ENCODE measurements at places on chromosomes 4 and X.

GRCh38 chr4:17336069-17336468, 175.8 kb downstream of the QDPR start:
- DNase-seq, result no peak

DNA sequence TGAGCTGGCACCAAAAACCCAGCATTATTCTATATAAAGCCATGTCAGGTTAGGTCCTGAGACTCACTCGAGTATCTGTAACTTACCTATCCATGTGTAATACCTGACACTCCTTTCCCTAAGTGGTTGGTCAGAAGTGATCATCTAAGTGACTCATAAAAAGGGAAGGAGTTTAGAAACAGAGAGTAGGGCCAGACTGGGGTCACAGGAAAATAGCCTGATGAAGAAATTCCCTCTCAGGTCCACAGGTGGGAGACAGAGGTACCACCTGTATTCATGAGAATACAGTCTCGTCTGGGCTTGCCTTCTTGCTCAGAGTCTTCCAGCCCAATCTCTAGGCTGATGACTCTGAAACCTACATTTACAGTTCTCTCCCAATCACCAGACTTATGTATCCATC, 161.8 kb upstream of the MAP3K15 start:
- no peak for DNase-seq

DNA sequence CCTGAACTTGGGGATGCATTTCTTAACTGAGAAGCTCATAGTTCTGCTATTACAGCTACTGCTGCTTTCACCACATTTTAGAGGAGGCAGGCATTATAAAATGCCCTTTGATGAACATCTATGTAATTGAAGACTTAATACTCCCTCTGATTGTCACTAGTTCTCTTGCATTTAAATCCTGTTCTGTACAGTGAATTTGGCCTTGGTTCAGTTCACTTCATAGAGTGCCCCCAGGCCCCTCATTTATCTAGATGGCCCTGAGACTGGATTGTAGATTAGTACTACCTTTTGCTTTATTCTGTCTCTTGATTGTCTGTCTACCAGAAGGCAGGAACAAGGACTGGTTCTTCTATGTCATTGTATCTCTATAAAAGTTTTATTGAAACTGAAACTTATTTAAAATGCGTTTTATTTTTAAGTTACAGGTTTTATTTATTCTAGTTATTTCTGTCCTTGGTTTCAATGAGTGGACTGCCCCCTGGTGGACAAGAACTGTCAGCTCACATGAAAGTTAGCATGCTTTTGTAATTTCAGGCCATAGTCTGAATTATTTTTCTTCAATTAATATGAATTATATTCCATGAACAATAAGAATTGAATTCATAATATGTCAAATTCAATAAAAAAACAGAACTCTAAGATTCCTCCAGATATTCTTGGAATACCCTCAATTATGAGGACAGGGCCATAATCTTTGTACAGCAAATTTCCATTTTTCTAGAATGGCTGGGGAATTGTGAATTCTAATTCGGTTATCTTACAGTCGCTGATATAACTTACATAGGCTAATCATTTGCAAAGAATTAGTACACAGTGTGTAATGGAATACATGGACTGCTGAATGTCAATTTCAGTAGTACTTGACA, 47.2 kb upstream of the TMEM33 start:
- peak; percentile 35 for DNase-seq

DNA sequence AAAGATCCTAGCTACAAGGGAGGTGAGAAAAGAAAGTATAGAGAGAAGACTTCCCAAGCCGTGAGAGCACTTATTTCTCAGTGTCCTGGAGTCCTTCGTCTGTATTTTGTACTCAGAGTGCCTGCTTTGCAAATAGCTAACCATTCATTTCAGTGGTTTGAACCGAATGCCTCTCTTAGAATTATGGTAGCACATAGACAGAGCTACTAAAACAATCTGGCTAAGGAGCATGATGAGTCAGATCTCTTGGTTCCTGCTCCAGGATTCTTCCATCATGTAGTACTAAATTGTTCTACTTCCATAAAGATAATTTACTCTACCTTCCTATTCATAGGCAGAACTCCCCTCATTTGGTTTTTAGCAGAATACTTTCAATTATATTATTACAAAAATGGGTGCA, 946.6 kb downstream of the STIM2 start:
- no peak for DNase-seq

- peak; percentile 35 for DNase-seq
Measured at GRCh38 chrX:2965965-2966364, 36.8 kb upstream of the ARSD start.

- no peak for DNase-seq
Measured at GRCh38 chr4:13543032-13543838, 1.1 kb downstream of the NKX3-2 start.

DNA sequence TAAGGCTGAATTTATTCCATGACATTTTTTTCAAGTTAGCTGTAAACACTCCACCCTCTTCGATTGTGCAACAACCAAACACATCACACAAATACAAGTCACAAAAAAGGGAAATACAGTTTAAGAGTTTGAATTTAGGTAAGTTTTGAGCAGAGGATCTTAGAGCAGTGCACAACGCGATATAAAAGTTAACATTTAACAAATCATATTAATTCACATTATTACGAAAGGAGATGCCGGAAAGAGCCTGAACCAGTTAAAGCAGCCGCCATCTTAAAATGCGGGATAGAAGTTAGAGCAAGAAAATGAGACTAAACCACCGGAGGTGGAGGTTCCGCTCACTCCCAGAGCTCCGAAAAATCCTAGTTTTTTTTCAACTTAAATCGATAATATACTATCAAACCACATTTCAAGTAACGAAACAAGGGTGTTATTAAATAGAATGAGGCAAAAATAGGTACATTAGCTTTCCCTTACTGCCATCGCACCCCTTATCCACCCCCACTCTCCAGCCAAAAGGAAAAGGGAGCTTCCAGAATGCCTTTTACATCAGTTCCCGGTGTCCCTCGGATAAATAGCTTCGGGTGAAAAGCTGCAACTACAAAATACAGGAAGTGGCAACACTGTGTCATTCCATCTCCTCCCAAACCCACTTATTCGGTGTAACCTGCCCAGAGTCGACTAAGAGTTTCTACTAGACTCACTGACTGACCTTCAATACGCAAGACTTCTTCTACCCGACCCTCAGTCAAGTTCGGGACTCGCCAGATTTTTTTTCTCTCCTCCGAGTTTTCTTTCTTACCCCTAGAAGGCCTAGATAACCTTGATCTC, 1.9 kb downstream of the UBE2D3 start:
- peak; percentile 54 for DNase-seq

- no peak for DNase-seq
Measured at GRCh38 chr4:39256436-39256835, 74.1 kb downstream of the WDR19 start.

- no peak for DNase-seq
Measured at GRCh38 chr4:139857977-139858376, 192.4 kb downstream of the MGST2 start.

GRCh38 chrX:119669424-119670037, 23.4 kb downstream of the SEPTIN6 start:
- no peak for DNase-seq

GRCh38 chr4:139331185-139331584, 28.9 kb upstream of the NDUFC1 start:
- no peak for DNase-seq

DNA sequence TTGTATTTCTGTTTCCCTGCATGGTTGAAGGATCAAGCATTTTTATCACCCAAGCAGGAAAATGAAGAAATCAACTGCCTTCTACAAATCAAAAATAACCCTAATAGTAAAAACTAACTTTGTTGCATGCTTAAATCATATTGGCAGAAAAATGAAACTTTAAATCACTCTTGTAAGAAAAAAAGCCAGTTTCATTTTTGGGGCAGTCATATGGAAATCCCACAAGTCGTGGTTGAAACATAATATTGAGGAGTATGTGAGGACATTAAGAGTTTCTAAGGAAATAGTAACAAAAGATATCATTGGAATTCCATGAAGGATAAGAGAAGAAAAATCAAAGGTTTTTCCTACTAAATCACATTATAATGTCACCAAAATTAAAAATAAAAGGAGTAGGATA, 8.4 kb downstream of the TEC start:
- no peak for DNase-seq

- DNase-seq, result no peak
Measured at GRCh38 chrX:142828129-142828528, 197.6 kb upstream of the SPANXN4 start.

DNA sequence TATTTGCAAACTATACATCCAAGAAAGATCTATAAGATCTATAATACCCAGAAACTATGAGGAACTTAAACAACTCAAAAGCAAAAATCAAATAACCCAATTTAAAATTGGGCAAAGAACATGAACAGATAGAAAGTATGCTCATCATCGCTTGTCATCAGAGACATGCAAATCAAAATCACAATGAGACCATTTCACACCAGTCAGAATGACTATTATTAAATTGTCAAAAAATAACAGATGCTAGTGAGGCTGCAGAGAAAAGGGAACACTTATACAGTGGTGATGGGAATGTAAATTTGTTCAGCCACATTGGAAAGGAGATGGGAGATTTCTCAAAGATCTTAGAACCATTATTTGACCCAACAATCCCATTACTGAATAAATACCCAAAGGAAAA, 1451.7 kb upstream of the ADGRL3 start:
- no peak for DNase-seq

DNA sequence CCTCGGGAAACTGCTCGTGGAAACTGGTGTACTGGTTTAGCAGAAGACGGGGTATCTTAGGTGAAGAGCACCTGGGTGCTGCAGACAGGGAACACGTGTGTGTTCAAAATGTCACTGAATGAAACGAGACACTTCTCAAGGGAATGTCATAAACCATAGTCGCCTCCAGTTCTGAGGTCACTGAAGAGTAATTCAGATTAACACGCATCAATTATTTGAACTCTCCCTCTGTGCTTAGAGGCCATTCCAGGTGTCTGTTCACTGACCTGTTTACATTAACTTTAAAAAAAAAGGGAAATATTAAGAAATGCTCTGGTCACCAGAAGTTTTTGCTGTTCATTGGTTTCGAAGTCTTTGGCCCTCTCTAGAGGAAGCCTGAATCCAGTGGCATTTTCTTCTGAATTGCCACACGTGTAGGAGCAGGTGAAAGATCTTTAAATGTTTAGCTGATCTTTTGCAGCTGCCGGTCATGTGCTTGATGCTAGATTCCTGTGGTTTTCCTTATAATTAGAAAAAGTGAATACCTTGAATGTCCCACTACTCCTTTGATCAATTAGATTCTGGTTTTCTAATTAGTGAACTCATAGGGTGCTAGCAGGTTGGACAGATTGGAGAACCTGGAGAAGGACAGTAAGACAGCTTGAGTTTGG, 330.5 kb downstream of the ARHGAP10 start:
- DNase-seq, result no peak

- DNase-seq, result no peak
Measured at GRCh38 chr4:106353786-106354185, 14.8 kb downstream of the GIMD1 start.

- no peak for DNase-seq
Measured at GRCh38 chr4:94615451-94615850, 142.3 kb upstream of the BMPR1B start.

- DNase-seq, result no peak
Measured at GRCh38 chr4:41129128-41129754, 85.1 kb downstream of the APBB2 start.

GRCh38 chrX:15916704-15917084, 62.1 kb upstream of the AP1S2 start:
- DNase-seq, result no peak

- no peak for DNase-seq
Measured at GRCh38 chrX:74195120-74195519, 108.9 kb upstream of the ZCCHC13 start.

DNA sequence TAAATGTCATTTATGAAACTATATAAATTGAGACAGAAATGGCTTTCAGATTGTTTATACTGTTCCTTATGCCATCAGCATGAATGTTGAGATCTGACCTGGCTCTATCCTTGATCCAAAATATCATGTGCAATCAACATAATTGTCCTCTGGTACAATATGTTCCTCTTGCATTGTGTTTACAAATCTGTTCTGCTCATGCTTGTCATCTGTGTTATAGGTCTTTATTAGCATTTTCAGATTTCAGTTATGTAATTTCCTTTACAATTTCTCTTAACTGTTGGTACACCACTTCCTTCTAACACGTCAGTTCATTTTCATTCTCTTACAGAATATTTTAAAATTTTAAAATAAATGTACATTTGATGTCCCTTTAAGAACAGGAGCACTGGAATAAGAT, 1.6 kb downstream of the HPGD start:
- no peak for DNase-seq

DNA sequence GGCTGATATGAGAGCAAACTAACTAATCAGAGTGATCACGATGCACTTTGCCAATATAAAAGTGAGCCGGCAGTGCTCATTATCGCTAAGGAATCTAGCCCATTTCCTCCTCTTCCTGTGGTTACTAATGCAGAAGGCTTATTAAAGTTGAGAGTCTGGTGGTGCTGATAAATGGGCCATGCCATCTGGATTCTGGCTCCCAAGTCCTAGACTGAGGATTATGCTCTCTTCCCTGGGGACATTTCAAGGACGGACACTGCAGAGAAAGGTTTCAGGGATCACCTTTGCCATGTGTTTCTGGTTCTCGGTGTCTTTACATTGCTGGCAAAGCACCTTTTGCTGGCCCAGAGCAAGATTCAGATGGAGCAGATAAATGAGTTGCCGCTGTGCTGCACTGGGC, 85.3 kb downstream of the RTL5 start:
- no peak for DNase-seq

DNA sequence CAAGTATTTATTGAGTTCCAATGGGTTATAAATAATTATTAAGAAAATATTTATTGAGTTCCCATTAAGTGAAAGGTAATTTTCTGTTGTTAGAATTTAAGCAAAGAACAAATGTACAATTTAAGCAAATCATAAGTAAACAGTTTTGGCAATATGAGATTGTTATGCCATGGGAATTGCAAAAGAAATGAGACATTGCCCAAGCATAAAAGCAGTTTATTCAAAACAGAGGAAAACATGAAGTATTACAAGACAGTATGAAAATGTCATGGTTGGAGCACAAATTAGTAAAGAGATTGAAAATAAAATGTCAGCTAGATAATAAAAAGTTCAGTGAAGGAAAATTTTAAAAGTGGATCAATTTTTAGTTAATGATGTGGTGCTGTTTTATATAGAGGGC, 706.1 kb upstream of the EPHA5 start:
- no peak for DNase-seq

- no peak for DNase-seq
Measured at GRCh38 chr4:122855353-122855890, 28.8 kb downstream of the FGF2 start.

DNA sequence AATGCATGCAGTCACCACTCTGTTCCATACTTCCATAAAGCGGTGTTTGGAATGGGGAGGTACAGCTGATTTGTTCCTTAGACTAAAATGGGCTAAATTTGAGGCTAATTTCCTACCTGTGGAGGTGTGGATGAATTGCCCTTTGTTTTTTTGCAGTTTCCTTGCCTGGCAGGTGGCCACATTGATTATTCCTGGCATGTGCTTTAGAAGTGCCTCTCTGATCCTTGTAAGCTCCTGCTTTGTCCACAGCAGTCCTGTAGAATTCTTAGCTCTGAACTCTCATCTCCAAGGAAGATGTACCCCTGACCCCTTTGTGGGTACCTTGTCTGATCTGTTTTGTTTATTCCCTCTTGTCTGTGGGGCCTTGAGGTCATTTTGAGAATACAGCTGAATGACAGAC, 136.8 kb downstream of the ADGRL3 start:
- DNase-seq, result no peak
